Stimulated activated CD4-positive, alpha-beta T cell treated with anti-CD3 and anti-CD28 coated beads, Interleukin-1b, Interleukin-23, amount 100 ng/mL, for 1 hour (primary cell): ENCODE measurements at places on chromosomes 13 and 19.

- DNase-seq: no peak
These were observed 67.2 kb upstream of the ZNF527 start for GRCh38 chr19:37303591-37304171.

GRCh38 chr19:39997638-39998216 lies 867 bp downstream of the ZNF546 start:
- no peak for DNase-seq

- DNase-seq: no peak
These were observed 21.7 kb upstream of the CACTIN start for GRCh38 chr19:3648037-3648905.

GRCh38 chr19:39710333-39710890 lies 6.1 kb downstream of the LGALS14 start:
- DNase-seq: no peak

GRCh38 chr19:1452802-1453524 lies 3.0 kb downstream of the APC2 start:
- DNase-seq: no peak

DNA sequence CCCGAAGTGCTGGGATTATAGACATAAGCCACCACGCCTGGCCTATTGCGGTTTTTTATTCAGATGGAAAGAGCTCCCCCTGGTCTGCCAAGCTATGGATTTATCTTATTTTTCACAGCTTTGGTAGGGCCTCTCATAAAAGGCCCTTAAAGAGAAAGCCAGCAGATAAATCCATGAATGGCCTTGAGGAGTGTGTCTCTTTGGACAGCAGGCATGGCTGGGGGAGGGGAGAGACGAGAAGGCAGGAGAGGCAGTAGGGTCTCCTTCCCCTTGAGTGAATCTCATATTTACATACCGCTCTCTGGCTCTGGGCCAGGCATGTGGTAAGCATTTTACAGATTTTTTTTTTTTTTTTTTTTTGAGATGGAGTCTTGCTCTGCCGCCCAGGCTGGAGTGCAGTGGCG lies 25.2 kb downstream of the MARK4 start:
- no peak for DNase-seq

GRCh38 chr13:28412981-28413380 lies 81.9 kb downstream of the FLT1 start:
- no peak for DNase-seq

DNA sequence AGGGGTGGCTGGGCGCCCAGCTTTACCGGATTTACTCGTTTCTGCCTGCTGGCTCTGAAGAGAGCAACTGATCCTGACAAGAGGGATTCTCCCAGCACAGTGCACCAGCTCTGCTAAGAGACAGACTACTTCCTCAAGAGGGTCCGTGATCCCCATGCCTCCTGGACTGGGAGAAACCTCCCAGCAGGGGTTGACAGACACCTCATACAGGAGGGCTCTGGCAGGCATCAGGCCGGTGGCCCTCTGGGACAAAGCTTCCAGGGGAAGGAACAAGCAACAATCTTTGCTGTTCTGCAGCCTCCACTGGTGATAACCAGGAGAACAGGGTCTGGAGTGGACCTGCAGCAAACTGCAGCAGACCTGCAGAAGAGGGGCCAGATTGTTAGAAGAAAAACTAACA lies 1192.5 kb upstream of the PRR20A start:
- no peak for DNase-seq

GRCh38 chr19:42323473-42323851 lies 2.0 kb upstream of the MEGF8 start:
- DNase-seq: no peak

GRCh38 chr13:110138010-110138699 lies 168.8 kb downstream of the COL4A1 start:
- peak; percentile 49 for DNase-seq

DNA sequence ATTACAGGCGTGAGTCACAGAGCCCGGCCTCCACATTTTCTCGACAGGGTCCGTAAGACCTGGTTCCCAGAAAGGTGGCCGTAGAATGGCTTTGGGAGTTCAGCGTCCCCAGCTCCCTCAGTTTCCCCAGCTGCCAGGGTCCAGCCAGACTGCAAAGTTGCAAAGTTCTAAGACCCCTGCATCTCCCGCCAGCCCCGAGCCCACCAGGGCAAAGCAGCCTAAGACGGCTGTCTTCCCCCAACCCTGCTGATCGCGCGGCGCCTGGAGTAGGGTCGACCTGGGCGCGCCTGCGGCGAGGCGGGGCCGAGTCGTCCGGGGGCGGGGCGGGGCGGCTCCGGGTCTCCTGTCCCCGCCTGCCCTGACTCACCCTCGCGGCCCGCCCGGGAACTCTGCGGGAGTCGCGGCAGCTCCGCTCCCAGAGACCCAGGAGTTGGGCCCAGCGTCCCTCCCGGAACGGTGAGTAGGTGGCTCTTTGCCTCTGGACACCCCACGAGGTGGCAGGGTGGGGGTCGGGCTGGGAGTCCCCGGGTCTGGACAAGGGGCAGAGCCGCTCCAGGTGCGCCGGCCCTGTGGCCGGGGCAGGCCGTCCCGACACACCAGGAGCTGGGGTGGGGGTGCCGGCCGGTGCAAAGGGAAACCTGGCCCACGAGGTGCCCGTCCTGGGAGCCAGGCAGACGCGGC lies at the start of gene LRRC8E:
Gene LRRC8E (plus strand): TSS at position 366 of the 681 bp plus-strand sequence. CDS start 7,094 bp downstream, outside the sequence.
- no peak for DNase-seq

GRCh38 chr19:16228637-16229321 lies 31.1 kb downstream of the AP1M1 start:
- DNase-seq: no peak

- no peak for DNase-seq
These were observed 21.0 kb downstream of the TNFSF9 start for GRCh38 chr19:6551607-6552450.

DNA sequence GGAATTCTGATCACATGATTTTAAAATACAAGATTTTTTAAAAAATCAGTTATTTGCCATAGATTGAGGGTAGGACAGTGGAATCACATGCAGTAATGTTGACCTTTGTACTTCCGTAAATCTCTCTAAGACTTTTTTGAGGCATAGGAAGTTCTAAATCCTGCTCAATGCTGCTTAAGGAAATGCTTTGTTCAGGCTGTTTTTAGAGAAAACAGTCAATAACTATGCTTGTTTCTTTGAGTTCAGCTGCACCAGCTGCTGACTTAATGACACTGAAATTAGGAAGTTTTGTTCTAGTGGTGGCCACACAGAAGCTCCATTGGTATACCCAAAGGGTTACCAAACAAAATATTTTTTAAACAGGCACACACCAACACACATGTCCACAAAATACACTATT lies 60.9 kb downstream of the KLF12 start:
- DNase-seq: no peak

DNA sequence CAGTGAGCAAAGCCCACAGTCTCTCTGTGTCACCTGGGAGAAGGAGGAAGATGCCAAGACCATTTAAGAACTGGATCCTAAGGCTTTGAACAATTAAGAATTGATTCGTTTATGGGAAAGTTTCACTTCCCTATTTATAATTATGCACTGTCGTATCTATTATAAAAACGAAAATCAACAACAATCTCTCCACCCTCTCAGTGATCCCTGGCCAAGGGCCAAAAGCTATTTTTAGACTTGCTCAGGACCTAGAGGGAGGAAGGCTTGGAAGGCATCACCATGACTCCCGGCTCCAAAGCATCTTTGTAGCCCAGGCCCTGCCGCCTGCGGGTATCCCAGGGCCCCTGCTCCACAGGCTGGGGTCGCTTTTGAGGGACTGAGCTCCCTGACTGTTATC lies 1.3 kb downstream of the RHPN2 start:
- no peak for DNase-seq

DNA sequence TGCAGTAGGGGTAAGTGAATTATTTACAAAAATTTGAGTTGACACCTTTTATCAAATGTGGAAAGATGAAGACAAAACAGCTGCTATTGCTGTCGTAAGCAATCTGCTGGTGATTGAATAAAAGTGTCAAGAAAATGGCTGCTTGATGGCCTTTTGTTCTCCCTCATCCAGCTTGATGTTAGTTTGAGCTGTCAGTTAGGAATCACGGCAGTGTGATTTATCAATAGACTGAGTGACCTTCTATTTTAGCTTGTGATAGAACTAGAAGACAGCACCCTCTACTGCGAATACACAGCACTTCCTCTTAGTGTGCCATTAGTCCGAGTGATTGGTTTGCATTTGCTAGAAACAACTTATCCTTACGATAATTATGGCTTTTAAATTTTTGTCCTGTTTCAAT lies 76.3 kb downstream of the MZT1 start:
- no peak for DNase-seq

- no peak for DNase-seq
These were observed 158.6 kb downstream of the TNFRSF19 start for GRCh38 chr13:23728807-23729206.

GRCh38 chr13:101709952-101710351 lies 257.5 kb downstream of the ITGBL1 start:
- no peak for DNase-seq

DNA sequence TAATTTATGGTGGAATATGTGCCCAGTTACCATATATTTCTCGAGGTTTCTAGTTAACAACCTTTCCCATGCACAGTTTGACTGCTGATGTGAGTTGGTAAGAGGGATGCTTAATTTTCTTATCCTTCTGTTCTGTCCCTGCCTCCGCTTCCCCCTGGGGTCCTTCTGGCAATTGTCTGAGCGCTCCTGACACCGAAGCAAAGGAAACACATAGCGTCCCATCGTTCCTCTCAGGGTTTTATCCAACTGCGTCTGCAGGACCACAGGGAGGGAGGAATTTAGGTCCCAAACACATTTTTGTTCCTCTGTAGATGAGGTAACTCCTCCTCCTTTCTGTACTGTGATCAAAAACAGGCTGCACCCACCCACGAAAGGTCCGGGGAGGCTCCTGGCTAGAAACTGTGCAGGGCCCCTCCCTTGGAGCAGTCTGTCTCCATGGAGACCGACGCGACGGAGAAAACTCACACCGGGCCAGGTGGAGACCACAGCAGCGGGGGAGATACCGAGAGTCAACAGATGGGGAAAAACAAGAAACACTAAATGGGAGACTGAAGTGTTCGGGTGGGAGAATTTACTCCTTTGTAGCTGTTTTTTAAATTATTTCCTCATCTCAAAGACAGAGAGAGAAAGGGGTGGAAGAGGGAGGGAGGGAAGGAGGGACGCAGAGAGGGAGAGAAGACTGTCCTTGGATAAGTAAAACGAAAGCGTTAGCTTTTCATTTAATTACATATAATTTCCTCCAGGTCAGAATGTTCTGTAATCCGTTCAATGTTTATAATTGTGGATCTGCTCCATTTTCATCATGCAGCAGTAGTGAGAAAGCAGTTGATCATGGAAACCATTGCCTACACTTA lies 191.8 kb upstream of the NBEA start:
- DNase-seq: no peak

DNA sequence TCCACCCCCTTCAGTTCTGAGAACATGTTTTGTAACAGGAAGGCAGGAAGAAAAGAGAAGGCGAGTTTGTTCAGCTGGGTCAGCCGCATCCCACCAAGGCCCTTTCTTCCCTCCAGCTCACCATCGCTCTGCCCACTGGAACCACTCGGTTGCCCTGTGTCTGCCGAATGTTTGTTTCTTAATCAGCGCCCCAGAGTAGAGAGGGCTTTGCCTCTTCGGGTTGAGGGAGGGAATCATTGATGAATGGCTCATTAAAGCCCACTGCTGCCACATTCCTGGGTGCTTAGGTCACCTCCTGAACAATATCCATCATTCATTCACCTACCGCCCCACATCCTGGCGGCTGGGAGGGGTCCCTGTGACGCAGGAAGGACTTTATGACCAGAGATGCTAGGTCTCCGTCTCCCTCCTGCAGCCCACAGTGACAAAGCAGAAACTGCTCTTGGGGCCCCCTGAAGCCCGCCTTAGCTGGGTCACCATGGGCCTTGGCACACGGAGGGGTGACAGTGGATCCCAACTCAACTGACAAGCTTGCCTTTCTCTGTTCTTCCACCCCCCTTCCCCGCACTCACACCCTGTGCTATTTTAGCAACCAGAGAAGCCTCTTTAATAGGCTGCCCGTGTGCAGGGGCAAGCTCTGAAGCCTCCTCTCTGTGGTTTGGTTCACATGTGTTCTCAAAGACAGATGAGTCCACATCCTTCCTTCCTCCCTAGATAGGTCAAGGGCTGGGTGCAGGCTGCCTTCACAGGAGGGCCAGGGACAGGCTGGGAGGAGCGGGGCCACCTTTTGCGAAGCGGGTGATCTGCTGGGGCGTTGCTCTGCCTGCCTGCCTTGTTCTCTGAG lies 46.2 kb downstream of the ACTN4 start:
- DNase-seq: no peak

- DNase-seq: no peak
These were observed 10.1 kb downstream of the NOSIP start for GRCh38 chr19:49570138-49570856.

DNA sequence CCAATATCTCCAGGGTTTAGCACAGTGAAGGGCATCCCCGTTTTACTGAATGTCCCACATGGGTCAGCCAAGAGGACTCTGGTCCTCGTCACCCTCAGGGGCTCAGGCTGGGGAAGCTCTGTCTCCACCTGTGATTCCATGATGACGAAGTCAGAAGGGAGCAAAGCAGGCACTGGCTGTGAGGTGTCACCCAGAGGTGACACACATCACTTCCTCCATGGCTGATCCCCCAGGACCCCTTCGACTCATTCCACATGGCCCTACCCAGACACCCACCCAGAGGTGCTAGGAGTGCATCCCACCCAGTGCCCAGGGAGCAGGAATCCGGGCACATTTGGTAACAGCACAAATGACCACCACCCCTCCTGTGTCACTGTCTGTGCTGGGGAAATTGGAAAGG lies 145.2 kb upstream of the VSTM2B start:
- no peak for DNase-seq

DNA sequence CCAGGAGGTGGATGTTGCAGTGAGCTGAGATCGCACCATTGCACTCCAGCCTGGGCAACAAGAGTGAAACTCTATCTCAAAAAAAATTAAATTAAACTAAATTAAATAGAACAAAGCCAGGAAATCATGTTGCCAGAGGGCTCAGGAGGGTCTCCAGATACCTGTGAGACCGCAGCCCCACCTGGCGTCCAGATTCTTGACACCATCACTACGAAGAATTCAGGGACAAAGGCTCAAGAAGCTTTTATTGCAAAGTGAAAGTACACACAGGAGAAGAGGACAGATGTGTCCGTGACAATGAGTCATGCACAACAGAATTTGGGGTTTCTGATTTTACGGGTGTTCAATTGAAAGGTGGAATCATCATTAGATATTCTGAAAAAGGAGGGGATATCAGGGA lies 76.6 kb downstream of the STOML3 start:
- DNase-seq: no peak

DNA sequence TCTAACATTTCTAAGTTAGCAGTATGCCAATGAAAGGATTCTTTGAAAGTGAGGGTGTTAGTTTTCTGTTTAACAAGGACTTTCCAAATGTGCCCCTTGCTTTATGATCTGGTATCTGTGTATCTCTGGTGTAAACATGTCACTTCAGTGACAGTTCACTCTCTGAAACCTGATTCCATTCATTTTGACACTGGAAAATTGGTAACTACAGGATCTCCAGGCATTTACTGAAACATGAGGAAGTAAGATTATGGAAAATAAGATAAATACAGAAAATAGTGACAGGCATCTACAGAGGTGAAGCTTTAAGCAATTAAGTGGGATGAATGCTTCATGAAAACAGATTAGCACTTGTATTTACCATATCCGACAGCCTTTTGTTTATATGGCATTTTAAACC lies 101.6 kb upstream of the MYO16 start:
- DNase-seq: no peak
